ENCODE measurements at places on chromosomes 3 and 15.

DNA sequence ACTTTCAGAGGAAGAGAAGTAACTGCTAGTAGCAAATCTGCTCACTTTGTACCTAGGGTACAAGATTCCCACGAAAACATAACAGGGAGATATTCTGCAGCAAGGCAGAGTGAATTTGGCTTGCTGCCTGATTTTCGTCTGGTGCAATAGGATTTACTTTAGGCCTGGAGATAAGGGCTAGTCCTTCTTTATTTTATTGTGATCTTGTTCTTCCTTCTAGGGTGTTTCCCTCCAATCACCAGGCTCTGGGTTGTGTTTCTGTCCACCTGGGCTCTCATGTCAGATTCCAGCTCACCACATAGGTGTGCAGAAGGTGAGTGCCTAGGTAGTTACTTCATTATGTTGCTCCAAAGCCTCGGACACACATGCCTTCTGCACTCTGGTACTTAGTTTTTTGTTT is 211.8 kb upstream of the RGMA start:
- DNase-seq = no peak

- DNase-seq = no peak
Measured at GRCh38 chr3:110227991-110228390, 843.6 kb upstream of the NECTIN3 start.

- DNase-seq = no peak
Measured at GRCh38 chr3:59290358-59290757, 240.5 kb upstream of the CFAP20DC start.

GRCh38 chr3:148943506-148944205 is 47.7 kb upstream of the GYG1 start:
- peak; percentile 81 for DNase-seq

DNA sequence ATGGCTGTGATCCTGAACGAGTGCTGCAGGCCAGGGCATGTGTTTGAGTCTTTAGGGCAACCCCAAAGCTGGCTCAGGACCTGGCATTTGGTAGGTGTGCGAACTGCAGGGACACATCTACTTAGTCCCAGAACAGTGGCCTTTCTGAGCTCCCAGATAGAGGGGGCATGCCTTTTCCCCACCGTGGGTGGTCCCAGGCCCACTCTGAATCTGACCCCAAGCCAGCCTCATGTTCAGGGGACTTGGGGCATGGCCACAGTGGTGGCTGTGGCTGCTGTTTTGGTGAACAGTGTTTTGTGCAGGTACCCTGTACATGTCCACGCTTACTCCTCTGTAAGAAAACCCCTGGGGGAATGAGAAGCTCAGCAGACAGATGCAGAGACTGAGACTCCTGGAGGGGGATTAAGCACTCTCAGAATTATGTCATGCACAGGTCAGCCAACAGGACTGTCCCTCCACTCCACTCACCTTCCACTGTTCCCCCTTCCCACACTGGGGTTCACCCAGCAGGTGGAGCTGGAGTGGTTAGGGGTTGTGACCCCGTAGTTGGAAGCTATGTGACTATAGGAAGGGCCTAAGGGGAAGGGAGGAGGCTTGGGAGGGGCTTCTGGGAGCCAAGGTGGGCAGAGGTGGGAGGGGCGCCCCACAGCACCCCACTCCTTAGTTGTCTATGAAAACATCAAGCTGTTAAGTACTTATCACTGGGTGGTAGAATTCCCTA is 16.4 kb downstream of the ESYT3 start:
- DNase-seq = no peak

DNA sequence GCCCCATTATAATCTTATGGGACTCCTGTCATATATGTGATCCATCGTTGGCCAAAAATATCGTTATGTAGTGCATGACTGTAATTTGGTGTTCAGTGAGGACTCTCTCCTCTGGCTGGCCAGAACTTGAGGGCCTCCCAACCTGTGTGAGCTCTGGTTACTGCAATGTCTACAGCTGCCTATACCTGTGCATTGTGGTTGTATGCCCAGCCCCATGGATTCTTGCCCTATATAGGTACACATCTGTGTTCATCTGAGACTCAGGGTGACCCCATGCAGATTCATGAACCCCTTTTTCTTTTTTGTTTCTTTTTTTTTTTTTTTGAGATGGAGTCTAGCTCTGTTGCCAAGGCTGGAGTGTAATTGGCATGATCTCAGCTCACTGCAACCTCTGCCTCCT is 32.6 kb upstream of the KLF13 start:
- DNase-seq = no peak

Measured in NCI-H774 (cell line).